ENCODE measurements at places on chromosomes 4 and X.

DNA sequence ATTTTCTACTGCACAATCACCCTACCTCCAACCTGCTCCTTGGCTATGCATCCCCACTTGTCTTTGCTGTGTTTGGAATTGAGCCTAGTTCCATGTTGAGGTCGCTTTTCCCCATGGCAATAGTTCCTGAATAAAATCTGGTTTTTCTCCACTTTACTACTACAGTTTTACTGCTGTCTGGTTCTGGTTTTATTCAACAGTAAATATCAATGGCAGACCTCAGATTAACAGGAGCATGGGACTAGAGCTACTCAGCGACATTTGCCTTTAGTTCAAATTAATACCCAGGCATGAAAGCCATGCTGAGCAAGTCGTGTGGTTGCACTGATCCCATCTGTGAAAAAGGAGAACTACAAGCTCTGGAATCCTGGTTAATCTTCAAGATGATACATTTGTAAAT, 460.3 kb downstream of the GRXCR1 start:
- no peak for DNase-seq

DNA sequence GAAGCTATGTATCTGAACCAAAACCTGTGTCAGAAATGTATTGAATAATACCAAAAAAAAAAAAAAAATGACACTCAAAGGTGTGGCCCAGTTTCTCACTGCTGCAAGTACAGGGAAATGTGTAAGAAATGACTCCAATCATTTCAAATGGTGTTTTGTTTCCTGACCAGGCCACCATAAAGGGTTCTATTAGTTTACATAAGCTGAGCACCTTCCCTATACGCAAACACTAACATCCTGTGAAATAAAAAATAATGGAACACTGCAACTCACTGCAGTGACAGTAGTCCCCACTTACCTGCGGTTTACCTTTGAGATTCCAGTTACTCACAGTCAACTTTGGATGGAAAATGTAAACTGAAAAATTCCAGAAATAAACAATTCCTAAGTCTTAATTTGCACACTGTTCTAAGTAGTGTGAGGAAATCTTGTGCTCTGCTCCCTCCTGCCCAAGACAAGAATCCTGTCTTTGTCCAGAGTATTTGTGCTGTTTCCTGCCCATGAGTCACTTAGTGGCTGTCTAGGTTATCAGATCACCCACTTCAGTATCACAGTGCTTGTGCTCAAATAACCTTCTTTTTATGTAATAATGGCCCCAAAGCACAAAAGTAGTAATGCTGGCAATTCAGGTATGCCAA, 265.3 kb downstream of the RCHY1 start:
- DNase-seq, result no peak

DNA sequence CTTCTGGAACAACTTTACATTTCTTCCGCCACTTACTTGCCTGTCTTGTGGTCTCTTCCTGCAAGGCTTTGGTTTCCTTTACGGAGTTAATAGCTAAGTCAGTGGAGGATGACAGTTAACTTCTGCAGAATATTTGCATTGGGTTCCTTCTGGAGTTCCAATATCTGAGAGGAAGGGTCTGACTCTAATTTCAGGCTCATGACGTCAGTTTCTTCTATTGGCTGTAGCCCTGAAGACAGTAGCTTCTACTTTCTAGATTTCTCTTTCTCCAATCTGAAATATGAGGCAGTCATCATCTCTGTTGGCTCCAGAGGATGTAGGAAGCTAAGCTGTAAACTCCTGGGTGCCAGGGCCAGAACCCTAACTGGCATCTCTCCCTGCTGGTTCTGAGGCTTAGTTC, 76.7 kb downstream of the FRMPD3 start:
- DNase-seq, result no peak

DNA sequence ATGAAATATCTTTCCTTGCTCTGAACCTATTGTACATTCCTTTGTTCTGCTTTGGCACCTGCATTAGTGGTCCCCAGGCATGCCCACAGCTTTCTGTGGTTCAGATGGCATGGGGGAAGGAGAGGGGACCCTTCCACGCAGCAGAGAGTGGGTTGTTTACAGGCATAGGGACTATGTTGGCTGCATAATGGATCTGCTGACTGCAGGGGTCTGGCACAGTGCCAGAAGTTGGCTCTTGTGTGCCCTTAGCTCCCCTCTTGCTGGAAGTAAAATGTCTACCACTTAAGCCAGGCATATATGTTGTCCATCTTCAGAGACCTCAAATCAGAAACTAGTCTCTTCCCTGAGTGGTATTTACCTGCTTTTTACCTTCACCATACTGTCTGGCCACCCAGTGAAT, 651.9 kb upstream of the PCDH7 start:
- DNase-seq, result no peak

DNA sequence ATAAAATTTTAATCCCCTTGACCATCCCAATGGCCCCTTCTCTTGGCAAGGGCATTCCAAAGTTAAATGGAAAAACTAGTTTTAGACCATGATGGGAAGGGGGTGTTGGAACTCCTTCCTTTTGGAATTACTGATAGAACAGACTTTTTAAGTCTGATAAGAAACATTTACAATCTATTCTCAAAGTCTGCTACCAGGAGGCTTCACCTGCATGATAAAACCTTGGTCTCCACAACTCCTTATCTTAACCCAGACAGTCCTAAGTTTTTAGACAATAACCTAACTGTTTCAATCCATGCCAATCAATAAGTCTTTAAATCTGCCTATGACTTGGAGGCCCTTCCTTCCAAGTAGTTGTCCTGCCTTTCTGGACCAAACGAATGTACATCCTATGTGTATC, 63.9 kb upstream of the PGRMC2 start:
- no peak for DNase-seq

GRCh38 chr4:74516303-74516702, 71.4 kb downstream of the AREG start:
- DNase-seq, result no peak
